ENCODE measurements at places on chromosomes 1 and 21. TPM values are rescaled to one million over a fixed set of nuclear protein-coding genes. Genes with fewer than 3 reads are reported as not detected.
A peak's percentile ranks its signal among the peaks of the same experiment; 100 is the strongest.

DNA sequence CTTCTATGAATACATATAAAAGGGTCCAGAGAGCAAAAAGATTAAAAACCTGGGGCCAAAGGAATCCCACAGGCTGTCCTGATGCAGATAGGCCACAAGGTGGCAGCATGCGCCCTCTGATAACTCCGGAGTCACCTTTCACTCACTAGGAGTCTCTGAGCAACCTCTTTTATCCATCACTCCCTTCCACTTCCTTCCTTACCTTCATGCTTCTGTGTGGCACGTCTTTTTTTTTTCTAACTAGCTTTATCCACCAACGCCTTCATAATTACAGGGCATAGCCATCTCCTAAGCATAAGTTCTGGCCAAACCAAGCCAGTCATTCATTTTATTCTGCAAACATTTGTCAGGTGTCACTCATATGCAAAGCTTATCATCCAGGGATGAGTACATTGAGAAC, 3.9 kb upstream of the PGLYRP4 start:
- ATAC-seq = peak; percentile 74

DNA sequence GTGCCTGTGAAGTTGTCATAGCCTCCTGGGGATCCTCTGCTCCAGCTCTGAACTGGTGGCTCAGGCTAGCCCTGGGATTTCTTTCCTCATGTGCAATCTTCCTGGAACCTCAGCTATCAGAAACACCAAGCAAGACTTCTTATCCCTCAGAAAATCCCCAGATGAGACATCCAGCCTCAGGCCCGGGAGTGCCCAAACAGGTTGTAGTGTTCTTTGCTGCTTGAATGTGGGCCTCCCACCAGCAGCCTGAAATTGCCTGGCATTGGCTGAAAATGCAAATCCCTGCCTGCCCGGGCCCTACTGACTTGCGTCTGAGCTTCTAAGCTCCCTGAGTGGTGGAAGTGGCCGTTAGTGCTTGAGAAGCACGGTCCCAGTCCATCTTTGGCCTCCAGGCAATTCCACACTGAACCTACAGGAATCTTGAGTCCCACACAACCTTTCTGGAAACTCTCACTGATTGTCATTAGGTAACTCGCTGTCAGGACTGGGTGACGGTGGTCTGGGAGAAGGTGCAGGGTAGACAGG, 146.8 kb downstream of the ZBTB18 start:
- ATAC-seq = no peak

GRCh38 chr1:181122222-181122621, 33.7 kb downstream of the IER5 start:
- ATAC-seq = no peak

DNA sequence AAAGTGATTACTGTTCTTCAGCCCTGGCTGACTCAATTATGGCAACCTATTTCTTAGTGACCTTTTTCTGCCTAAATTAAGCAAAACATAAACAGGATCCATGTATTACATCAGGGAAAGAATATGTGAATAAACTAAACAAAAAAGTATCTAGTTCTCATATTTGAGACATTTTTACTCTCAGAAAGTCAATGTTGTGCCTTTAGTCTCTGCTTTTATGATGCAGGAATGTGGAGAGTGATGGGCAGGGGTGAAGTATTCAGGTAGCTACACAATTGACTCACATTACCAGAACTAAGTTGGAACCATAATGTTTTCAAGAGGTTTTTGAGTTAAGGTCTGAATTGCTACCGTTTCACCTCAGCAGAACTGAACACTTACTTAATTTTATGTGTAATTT, 462.7 kb upstream of the CXADR start:
- no peak for ATAC-seq

GRCh38 chr1:32869923-32870614, 643 bp downstream of the FNDC5 start:
- ATAC-seq = peak; percentile 10

GRCh38 chr1:183575606-183576005, 14.7 kb downstream of the NCF2 start:
- no peak for ATAC-seq

- ATAC-seq = no peak
Measured at GRCh38 chr1:69377507-69377906, 190.2 kb upstream of the LRRC7 start.

DNA sequence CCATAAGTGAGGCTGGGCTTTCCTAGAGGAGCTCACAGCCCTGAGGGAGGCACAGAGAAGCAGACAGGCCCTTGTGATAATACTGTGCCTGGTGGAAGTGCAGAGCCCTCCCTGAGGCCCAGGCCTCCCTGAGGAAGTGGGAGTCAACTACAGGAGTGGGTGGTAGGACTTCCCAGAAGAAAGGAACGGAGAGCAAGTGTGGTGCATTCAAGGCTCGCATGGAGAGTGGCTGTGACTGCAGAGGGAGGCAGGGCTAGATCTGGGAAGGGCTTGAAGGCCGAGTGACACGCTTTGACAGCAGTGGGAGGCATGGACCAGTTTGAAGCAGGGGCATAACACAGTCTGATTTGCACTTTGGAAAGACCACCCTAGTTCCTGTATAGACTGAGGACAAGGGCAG, 37.3 kb downstream of the AZIN2 start:
- no peak for ATAC-seq

- ATAC-seq = no peak
Measured at GRCh38 chr1:55735106-55735505, 519.9 kb upstream of the USP24 start.

DNA sequence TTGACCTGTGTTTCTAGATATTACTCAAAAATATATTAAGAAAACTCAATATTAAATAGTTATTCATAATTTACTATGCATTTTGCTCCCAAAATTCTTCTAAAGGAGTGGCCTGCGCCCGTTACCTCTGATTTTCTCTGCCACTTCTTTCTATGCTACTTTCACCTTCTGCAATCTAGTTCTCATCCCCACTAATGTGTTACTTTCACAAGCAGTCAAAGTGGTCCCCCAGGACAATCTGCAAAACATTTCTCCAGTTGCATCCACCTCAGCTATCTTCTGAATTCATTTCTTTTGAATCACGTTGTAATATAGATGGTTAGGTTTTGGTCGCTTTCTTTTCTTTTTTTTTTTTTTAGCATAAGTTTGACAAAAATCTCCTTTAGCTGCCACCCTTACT, 13.4 kb downstream of the INSL5 start:
- no peak for ATAC-seq

The PODN gene
- 2.7 TPM for total RNA-seq

The F5 gene
- 0.20 TPM for total RNA-seq

The SLC37A1 gene
- 2.9 TPM for total RNA-seq

The PRKCZ gene
- total RNA-seq = 7.0 TPM

The PTPN7 gene
- 0.59 TPM for total RNA-seq

The OR2T1 gene
- total RNA-seq = 1.5 TPM
